NCI-H510A treated with DMSO at 0.1 percent for 48 hours (cell line): ENCODE measurements at places on chromosomes 5 and 9.

GRCh38 chr5:150492621-150493020, 15.3 kb upstream of the NDST1 start:
- DNase-seq = no peak

- no peak for DNase-seq
These were observed 56.9 kb upstream of the GGTA1 start for GRCh38 chr9:121556580-121556979.

DNA sequence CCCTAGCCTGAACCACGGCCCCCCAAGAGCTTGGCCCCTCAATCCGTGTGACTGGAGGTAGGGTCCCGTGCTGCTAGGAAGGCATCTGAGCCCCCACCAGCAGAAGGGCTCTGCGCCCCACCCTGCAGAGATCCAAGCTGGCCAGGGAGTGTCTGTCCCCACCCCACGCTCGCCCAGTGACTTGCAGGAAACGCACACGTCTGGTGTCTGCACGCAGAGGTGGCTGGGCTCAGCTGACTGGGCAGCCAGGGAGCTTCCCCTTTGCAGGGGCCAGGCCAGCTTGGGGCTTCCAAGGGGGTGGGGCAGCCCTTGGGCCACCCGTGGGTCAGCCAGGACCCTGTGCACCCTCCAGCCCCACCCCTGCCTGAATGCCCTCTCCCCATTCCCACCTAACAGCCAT, 24.3 kb downstream of the NOTCH1 start:
- DNase-seq = no peak

- DNase-seq = no peak
These were observed 419.0 kb upstream of the DAB2 start for GRCh38 chr5:39843767-39844166.

DNA sequence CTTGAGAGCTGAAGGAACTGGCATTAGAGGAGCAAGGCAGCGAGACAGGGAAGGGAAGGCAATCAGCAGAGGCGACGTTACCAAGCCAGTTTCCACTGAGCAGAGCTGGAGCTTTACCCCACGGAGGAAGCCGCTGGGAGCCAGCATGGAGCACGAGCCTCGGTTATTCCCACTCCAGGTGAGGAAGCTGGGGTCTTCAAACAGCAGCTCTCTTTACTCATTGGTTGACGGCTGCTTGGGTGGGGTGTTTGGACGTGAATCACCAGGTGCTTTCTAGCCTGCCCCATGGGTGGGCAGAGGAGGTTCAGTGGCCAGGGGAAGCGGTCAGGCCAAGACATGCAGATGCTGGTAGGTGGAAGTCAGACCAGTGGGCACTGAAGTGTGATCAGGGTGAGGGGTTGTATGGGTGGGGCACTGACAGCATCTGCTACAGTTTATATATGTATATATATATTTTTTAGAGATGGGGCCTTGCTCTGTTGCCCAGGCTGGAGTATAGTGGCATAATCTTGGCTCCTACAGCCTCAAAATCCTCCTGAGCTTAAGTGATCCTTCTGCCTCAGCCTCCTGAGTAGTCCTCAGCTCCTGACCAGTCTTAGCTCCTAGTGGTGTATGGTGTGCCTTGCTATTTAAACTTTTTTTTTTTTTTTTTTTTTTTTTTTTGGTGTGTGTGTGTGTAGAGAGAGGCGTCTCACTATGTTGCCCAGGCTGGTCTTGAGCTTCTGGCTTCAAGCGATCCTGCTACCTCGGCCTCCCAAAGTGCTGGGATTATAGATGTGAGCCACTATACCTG, 12.4 kb downstream of the SNX30 start:
- no peak for DNase-seq

GRCh38 chr5:1294206-1294834, 548 bp downstream of the TERT start:
- DNase-seq = no peak

DNA sequence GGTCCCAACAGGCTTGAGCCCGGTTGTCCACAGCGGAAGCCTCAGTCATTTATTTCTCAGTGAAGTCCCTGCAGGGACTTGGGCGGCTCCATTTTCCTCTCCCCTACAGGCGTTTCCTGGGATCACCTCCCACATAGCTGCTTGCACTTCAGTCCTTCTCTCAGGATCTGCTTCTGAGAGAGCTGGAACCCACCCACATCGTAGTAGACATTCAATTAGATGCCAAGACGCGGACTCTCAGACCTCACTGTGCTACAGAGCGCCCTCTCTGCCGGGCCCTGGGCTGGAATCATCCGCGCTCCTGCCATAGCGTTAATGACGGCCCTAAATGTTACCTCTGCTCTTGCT, 54.0 kb upstream of the ROR2 start:
- no peak for DNase-seq

GRCh38 chr9:98563988-98564387, 144.7 kb downstream of the GABBR2 start:
- DNase-seq = no peak

GRCh38 chr9:130379649-130379970, 65.2 kb upstream of the ASS1 start:
- no peak for DNase-seq

DNA sequence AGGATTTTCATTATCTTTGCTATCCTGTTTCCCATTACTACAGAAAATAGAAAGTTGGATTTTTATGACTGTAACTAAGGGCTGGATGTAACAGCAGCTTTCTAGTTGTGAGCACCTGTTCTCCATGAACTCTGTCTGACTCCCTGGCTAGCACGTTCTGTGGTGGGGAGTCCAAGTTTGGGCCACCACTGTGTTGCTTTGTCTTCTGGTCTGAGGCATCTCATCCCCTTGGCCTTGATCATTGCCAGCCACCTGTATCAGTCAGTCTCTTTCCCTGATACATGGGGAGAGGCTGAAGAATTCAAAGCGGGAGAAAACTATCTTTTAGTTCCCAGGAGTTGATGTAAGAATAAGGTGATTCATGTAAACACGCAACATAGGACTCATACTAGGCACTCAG, 33.4 kb downstream of the WDR70 start:
- no peak for DNase-seq

GRCh38 chr5:78916044-78916443, 69.1 kb downstream of the ARSB start:
- no peak for DNase-seq
